ENCODE measurements at places on chromosomes 12 and 14.

GRCh38 chr14:59281609-59282377 is 93.3 kb downstream of the DAAM1 start:
- DNase-seq, result no peak

- DNase-seq, result no peak
Measured at GRCh38 chr12:124874988-124875802, 11.5 kb upstream of the SCARB1 start.

DNA sequence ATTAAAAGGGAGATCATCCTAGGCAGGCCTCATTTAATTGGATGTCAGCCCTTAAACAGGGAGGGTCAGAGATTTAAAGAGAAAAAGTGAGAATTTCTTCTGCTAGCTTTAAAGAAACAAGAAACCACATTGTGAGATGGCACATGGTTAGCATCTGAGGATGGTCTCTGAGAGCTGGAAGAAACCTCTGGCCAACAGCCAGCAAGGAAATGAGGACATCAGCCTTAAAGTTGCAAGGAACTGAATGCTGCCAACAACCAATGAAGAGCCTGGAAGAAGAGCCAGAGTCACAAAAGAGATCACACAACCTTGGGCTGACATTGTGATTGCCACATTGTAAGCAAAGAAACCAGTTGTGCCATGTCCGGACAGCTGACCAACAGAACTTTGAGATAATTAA is 17.5 kb upstream of the FAR2 start:
- DNase-seq, result no peak

GRCh38 chr12:3047961-3048360 is 29.2 kb upstream of the TSPAN9 start:
- no peak for DNase-seq

DNA sequence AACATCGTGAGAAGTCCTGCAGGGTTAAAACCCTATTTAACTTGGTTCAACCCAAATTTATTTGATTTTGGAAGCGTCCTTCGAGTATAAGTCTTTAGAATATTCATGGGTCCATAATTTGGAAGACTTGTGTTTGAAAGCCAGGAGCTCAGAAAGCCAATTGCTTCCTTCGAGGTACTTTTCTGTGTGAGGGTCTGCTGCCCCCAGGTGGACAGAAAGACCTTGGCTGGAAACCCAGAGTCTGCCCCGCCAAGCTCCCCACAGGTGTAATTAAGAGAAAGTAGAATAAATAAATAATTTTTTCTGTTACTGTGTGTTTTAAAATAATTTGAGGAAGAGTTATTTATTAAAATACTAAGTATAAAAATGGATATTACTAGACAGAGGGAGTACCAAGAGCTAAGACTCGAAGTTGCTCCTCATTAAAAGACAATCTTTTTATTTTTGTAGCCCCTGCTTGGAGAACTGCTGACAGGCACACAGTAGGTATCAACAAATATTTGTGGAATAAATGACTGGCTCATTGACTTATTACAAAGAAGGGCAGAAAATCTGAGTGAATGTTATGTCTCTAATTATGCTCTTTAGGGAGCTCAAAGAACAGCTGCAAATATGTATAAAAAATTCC is 105.8 kb downstream of the PAH start:
- no peak for DNase-seq

DNA sequence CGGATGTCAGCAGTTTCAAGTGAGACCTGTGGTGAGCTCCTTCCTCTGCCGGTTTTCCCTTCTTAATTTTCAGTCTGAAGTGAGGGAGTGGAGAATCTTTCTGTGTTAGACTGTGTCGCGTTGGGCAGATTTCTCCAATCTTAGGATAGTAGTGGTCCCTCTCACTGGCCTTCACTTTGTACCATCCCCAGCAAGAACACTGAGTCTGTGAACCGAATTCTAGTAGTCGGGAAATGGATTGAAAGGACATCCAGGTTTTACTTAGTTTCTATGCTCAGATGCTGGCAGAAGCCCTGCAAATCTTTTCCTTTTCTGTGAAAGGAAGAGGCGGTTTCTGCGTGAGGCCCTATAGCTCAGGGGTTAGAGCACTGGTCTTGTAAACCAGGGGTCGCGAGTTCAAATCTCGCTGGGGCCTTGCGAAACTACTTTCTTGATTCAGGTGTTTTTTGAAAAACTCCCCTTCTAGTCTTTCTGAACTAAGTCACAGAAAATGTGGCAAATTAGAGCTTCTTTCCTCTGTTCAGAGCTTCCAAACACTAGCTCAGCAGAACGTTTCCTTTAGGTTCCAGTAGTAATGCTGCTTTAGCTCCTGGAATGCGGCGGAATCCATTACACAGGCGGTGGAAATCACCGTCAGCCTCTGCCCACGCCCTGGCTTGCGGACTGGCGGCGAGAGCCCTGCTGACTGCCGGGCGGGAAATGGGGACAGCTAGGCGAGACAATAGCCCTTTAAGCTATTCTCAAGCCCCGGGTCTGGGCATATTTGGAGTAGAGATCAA is 2.8 kb upstream of the RNASE4 start:
- peak; percentile 76 for DNase-seq

DNA sequence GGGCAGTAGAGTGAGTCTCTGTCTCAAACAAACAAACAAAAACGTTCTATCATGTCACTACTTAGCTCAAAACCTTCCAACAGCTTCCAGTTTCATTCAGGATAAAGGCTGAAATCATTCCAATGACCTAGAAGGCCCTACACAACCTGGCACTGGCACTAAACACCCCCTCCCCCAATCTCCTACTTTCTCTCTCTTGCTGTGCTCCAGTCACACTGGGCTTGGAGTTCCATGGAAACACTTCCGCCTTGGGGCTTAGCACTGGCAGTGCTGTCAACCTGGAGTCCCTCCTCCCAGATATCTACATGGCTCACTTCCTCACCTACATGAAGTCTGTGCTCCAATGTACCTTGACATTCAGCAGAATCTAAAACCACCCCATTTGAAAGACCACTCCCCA is 65.0 kb upstream of the SINHCAF start:
- no peak for DNase-seq

- no peak for DNase-seq
Measured at GRCh38 chr14:51648296-51648695, 3.4 kb upstream of the FRMD6 start.

DNA sequence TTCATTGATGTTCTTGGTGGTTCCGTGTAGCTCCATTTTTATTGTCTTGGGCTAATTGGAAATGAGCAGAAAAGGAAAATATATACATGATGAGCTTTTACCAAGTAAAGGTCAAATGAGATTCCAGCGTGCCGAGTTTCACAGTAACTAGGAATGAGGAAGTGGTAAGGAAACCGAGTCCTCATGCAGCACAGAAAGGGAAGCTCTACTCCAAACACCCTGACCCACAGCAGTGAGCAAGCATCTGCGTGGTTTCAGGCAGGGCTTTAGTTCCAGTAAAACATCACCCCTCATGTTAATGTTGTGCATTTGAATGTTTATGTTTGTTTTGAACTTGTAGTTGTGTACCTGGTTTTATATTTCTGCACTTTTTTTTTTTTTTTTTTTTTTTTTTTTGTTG is 208.0 kb downstream of the SLC41A2 start:
- DNase-seq, result no peak

DNA sequence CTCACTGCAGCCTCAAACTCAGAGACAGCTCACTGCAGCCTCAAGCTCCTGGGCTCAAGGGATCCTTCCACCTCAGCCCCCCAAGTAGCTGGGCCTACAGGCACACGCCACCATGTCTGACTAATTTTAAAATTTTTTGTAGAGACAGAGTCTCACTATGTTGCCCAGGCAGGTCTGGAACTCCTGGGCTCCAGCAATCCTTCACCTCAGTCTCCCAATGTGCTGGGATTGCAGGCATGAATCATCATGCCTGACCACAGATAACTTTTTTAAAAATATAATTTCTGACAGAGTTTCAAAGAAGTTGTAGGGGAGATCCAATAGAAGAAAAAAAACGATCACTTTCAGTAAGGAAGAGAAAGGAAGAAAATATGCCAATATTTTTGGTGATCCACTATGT is 189.7 kb upstream of the CDKN3 start:
- DNase-seq, result no peak

DNA sequence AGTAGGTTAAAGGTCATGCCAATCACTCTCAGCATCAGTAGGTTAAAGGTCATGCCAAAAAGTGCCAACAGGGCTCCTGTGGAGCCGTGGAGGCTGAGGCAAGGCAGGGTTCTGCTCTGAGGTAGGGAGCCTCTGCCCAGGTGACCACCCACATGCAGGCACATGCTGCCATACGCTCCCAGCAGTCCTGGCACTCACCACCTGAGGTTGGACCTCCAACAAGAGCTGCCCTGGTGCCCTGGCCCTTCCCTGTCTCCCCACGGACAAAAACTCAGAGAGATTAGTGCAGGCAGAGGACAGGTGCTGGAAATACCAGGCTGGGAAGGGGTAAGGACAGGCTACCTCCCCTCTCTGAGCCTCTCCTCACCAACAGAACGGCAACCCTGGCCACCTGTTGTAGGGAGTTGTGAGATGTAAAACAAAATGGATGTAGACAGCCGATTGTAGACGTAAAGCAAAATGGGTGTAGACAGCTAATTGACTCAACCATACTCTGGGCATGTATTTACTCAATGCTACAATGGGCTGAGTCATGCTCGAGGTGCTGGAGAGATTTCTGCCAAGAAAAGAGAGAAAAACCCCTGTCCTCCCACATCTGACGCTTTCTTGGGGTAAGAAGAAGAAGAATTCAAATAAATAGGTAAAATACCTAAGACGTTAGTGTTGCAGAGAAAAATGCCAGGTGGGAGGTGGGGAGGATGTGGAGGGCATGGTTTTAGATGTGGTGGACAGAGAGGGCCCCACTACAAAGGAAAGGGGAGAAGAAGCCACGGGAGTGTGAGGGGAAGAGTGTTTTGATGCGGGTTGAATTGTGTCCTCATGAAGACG is 32.4 kb downstream of the LTBP2 start:
- DNase-seq, result no peak

GRCh38 chr12:1851151-1851701 is 30.9 kb downstream of the LRTM2 start:
- DNase-seq, result no peak

GRCh38 chr14:94769391-94770250 is at the start of gene GSC:
Gene GSC, minus strand, starts transcription at chr14:94770113. Its CDS starts 98 bp downstream, at chr14:94770015.
- DNase-seq, result no peak

GRCh38 chr12:107368586-107368985 is 275.2 kb upstream of the CRY1 start:
- DNase-seq, result no peak

GRCh38 chr14:63764620-63765139 is 36.8 kb upstream of the SGPP1 start:
- no peak for DNase-seq

DNA sequence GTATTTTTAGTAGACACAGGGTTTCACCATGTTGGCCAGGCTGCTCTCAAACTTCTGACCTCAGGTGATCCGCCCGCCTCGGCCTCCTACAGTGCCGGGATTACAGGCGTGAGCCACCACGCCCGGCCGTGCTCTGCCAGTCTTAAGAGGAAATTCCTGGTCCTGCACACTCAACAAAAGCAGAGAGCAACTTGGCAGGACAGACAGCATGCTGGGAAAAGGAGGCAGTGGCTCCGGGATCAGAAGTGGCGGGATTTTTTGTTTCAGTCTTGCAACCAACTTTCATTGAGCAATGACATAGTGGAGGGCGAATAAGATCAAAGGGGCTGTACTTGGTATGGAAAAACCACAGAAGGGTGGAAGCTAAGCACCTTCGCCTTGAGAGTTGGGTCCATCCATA is 2.1 kb downstream of the CKAP4 start:
- DNase-seq, result no peak

DNA sequence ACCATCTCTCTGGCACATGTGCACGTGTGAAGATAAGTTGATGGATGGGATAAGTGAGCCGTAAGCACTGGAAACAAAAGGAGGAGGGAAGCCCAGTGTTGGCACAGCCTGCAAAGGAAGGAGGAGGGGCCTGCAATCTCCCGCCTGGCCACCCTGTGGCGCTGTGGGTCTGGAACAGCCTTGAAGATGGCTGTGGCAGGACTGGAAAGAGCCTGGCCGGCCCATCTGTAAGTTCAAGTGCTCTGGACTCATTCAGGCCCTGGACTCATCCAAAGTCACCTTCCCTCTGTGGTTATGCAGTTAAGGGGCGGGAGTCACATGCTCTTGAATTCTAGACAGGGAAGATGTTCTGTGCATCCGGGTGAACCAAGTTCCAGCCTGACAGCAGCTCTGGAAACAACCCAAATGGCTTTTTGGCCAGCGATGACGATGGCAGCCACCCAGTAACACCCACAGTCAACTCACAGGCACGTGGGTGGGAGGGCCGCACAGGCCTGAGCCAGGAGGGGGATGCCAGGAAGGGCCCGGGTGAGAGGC is 50.4 kb downstream of the CHGA start:
- DNase-seq, result peak; percentile 3

GRCh38 chr14:59055439-59056045 is 132.9 kb upstream of the DAAM1 start:
- no peak for DNase-seq

GRCh38 chr12:54299515-54300224 is 1.1 kb downstream of the NFE2 start:
- no peak for DNase-seq

- no peak for DNase-seq
Measured at GRCh38 chr14:77212943-77213678, 31.5 kb downstream of the TMEM63C start.

Measured in effector CD8-positive, alpha-beta T cell (primary cell).